ENCODE measurements at places on chromosomes 12 and 14.

DNA sequence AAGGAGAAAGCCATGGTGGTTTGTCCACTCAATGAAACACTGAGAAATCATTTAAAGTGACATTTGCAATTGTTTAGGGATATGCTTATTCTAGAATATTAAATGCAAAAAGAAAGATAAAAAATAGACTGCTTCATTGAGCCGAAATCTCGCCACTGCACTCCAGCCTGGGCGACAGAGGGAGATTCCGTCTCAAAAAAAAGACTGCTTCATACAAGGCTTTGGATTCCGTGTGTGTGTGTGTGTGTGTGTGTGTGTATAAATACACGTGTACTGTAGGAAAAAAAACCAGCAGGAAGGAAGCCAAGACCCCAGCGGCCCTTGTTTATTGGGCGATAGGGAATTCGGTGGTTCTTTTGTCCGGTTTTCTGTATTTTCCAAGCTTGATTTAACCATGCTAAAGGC is 3.2 kb upstream of the ZNF839 start:
- peak; percentile 57 for DNase-seq

DNA sequence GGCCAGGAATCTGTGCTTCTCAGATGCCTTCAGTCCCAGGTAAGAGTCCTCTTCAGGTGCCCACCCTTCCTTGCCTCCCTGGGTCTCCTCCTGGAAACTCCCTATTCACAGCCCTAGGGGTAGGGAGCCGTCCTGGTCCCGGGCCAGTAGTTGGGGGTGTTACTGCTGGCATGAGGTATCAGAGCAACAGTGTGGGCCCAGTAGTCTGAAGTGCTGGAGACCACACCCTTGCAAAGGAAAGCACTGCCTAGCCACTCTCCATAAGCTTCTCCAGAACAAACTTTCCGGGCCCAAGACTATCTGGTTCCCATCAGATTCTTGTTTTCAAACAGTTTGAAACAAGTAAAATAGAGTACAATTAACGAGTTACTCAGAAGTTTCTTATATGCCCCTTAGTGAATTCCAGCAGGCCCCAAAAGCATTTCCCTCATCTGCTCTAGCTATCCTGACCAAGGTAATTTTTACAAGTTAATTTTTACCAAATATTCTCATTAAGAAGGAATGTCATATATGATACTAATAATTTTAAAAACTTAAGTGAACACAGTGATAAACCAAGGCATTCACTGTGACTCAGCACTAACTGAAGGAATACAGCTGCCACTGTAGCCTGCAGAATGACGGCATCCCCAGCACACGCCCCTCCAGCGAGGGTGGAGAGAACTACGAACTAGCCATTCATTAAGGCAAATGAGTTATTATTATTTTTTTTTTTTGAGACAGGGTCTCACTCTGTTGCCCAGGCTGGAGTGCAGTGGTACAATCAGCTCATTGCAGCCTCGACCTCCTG is 49.4 kb downstream of the MOK start:
- DNase-seq: no peak

DNA sequence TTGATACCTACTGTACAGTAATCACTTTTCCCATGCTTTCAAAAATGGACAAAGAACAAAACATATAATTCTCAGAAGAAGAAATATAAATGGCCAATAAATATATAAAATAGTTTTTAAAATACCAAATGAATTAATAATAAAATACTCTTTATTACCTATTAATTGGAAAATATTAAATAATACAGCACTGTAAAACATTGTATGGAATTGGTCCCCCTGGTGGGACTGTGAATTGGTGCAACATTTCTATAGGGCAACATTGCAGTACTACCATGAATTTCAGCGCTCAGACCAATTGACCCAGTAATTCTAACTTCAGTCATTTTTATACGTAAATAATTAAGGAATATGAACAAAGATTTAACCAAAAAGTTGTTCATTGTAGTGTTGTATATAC is 162.6 kb downstream of the PELI2 start:
- no peak for DNase-seq

DNA sequence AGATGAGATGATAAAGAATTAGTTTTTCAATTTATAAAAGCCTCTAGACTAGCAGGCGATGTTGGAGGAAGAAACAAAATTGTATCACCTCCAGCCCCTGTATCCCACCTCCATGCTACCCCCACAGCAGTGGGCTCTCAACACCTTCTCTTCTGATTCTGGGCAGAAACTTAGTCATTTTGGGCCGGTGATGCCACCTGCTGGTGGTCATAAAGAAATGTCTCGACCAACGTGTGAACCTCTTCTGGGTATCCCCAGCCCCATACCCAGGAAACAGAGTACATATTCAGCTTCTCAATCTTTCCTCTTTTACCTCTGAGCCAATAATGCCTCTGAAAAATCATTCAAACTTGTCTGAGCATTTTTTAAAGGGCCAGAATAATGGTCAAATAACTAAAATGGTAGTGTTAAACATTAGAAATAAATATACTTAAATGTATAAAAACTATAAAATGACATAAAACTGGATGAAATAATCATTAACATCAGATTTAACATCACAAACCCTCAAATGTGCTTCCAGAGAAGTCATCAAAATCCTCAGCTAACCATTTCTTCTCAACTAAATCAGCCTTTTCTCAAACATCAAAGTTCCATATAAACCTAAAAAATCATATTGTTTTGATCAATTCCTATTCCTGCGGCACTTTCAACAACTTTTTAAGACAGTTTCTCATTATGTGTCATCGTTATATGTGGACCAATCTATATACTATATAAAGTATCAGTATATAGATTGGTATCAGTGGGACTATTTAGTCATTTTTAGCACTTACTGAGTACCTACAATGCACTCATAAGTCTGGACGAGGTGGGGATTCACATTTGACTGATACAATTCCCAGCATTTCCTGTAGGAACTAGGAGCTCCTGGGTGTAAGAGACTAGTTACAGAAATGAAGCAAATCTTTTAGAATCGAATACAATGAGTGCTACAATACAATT is 69.4 kb downstream of the ATXN2 start:
- no peak for DNase-seq

- no peak for DNase-seq
Observed at GRCh38 chr14:24092110-24092504, 2.0 kb upstream of the PCK2 start.

- no peak for DNase-seq
Observed at GRCh38 chr14:71212683-71213107, 305.4 kb downstream of the PCNX1 start.

GRCh38 chr14:104973135-104973384 is 5.1 kb downstream of the AHNAK2 start:
- DNase-seq: no peak

Measured in heart left ventricle (tissue), 16 donors.